ENCODE measurements at places on chromosomes 16 and 17.

DNA sequence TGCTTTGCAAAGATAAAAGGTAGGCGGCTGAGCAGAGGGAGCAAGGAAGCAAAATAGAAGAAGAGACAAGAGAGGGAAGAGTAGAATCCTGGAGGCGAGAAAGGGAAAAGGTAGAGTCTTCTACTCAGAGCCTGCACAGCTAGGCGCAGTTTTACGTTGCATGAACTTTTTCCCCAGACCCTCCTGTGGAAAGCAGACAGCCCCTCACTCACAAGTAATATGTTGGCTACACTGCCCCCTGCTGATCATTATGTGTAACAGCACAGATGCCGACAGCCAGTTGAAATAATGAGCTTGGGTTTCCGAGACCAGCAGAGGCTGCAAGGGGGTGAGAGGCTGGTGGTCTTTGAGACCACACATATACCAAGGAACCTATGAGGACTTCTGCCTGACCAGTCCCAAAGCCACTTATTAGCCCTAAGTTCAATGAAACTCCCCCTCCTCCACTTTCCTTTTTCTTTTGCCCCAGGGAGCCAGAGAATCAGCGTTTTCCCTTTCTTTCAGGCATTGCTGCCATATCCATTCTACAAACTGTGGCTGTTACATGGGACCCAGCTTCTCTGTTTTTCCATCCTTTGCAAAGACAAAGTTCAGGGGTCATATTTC, 22.5 kb upstream of the CMTR2 start:
- DNase-seq, result peak; percentile 63

GRCh38 chr17:76398523-76399174, 14.2 kb downstream of the SPHK1 start:
- DNase-seq, result no peak

DNA sequence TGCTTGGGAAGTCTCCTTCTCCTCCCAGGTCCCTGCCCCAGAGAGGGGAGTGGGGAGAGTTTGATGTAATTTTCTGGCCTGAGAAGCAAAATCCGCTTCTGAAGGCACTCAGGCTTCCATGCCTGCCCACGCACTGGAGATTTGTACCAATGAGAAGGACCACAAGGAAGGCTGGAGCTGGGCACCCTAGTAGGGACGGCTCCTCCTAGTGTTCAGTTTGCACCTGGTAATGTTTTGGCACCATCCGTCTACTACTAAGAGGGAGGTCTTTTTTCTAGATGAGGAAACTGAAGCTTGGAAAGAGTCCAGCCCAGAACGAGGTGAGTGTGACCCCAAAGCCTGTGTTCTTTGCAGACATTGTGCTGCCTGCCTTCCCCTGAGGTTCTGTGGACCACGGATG, 83.6 kb upstream of the NLRP1 start:
- no peak for DNase-seq

DNA sequence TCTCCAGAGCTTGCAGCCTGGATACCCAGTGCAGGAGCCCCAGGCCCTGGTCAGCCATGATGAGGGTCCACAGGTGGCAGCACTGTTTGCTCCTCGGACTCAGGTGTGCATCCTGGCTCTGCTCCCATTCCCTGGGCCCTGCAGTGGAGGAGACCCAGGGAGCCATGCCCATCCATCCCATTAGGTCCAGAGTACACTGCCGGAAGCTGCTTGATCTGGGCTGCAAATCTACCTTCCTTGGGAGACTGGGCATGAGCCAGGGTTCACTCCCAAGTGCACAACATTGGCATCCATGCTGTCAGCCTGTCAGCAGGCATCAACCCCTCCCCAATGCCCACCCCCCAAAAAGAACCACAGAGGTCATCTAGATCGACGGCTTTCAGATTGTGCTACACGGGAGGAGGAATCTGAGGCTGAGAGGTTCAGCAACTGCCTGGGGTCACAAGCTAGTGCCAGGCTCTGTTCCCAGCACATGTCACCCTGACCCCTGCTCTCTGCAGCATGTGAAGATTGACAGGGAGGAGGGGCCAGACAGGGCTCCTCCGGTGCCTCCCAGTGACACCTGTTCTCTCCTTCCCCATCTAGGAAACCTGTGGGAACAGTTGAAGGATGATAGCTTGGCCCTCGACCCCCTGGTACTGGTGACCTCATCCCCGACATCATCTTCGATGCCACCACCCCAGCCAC, 15.7 kb downstream of the UNC119 start:
- DNase-seq, result no peak

GRCh38 chr17:5788266-5788900, 204.1 kb upstream of the NLRP1 start:
- no peak for DNase-seq

- DNase-seq, result no peak
These were observed 2.3 kb upstream of the DLX3 start for GRCh38 chr17:49997301-49997650.

DNA sequence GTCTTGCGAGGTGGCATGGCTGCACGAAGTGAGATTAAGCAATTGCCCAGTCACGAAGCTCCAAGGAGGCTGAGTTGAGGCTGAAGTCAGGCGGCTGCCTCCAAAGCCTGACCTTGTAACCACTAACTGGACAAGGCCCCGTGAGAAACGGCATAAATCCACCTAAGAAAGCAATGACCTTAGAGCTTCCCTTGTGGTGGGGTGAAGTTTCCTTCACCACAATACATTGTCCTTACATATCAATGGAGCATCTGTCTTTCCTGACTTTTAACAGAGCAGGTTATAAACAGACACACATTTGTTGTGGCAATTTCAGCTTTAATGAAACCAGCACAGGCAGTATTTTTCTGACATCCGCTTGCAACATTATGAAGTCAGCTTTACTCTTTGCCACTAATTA, 2.5 kb upstream of the MED9 start:
- DNase-seq, result no peak

DNA sequence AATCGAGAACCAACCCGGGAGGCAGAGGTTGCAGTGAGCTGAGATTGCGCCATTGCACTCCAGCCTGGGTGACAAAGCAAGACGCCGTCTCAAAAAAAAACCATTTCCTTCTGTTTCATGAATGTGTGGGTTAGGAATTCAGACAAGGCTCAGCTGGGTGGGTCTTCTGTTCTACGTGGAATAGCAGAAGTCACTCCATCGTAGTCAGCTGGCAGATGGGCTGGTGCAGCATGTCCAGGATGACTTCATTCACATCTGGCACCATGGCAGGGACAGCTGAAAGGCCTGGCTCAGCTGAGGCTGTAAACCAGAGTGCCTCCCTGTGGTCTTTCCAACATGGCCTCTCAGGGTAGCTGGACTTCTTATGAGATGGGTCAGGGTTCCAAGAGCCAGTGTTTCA, 89.0 kb downstream of the C17orf67 start:
- DNase-seq, result no peak

GRCh38 chr17:77497578-77497934, 356.8 kb downstream of the SEC14L1 start:
- no peak for DNase-seq

- DNase-seq, result no peak
These were observed 3.1 kb downstream of the ADAD2 start for GRCh38 chr16:84194018-84194417.

DNA sequence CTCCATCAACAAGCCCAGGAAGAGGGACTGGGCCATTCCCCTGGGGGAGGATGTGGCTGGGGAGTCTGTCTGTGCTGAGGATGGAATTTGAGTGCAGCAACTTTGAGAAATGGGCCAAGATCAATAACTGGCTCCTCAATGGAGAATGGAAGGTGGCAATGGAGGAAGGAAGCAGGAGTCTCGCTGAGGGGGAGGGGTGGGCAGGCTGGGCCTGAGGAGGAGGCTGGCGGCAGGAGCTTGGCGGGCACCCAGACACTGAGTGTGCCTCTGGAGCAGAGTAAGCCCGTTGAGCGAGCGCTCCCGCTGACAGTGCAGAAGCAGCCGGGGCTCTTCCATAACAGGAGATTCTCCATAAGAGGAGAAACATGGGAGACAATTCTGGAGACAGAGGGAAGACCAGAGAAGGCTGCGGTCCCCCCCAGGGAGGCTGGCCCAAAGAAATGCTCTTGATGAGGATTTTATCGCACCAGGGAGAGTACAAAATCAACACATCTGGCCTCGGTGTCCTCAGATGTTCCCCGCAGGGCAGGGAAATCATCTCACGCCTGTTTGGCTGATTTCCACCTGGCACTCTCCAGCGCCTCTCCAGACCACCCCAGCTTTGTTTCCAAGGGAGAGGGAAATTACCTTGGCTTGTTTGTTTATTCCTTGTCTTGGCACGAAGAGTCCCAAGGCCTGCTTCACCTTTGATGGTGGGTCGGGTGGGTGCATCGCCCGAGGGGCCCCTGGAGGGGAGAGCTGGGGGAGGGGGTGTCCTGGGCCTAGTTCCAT, 2.8 kb upstream of the MMP15 start:
- peak; percentile 20 for DNase-seq

DNA sequence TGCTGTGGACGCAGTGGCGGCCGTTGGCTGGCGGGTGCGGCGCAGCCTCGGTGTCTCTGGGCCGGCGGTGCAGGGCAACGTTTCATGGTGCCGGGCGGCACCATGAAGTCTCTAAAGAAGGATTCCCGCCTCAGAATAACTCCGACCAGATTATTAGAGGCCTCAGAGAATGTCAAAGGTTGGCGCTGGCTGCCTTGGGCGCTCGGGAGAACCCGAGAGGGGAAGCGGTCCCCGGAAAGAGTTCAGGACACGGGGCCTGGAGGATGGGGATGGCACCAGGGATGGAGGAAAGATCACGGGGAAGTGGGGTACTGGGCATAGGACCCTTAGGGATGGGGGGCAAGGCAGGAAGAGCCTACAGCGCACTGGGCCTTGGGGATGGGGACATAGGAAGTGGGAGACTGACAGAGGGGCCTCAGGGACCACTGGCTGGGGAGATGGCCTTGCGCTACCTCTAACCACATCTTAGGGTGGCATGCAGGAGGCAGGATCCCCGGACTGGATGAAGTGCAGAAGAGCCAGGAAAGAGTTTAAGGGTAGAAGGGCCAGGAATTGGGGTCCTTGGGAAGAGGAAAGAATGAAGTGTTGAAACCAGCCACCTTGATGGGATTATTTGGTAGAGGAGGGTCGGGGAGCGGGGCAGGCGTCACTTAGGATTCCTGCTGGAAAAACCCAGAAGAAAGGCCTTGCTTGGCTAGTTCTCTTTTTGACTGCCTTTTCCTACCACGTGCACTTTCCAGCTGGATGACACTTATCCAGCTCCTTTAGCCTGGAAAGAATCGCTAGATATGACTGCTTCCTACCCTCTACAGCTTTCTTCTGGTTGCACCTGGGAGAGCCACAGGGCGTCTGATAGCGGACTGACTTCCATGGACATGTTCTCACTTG, 578 bp downstream of the MYCBPAP start:
- DNase-seq, result no peak

DNA sequence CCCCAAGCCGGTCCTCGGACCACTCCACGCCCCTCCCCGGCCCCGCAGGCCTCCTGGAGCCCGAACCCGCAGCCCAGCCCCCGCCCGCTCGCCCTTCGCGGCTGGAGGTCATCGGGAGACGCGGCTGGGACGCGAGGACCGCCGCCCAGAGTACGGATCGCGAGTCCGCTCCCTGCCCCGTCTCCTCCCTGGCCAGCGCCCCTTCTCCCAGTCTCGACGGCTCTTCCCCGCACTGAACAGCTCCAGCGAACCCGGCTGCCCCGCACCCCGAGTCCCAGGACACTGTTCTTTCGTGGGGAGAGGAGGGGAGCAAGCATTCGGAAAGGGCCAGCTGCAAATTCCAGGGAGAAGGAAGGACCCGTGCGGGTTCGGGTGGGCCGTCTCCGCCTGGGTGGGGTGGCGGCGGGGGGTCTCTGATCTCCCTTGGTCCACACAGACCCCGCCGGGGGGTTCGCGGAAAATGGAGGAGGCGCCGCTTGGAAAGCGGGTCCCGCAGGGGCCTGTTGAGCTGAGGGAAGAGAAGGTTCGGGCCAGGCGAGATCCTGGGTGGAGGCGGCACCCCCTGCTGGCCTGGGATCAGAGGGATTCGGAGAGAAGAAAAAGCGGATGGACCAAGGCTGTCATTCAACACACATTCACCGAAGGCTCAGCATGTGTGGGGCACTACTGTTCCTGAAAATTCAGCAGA, 632 bp upstream of the RTN4RL1 start:
- peak; percentile 35 for DNase-seq

DNA sequence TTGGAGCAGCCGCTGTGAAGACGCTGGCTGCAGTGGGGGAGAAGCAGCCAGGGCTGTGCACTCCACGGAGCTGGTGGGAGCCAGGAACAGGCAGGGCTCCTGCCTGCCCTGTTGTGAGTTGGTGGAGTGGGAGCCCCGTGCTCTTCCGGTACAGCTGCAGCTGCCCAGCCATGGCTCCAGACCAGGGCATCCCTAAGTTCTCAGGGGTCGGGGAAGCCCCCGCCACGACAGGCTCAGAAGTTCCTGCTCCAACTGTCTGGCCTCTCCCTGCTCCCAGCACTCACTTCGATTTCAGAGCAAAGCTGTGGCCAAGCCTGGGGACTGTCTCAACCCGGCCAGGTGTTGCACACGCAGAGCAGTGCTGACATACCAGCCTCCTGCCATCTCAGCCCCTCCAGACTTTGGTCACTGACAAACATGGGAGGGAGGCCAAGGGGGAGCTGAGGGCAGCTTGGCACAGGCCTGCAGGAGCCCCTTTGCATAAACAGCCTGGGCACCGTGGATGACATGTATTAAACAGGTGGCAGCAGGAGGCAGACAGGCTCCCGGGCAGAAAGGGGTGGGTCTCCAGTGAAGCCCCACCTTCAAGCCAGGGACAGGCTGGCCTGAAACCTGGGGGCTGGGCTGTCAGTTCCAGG, 13.9 kb upstream of the KDM8 start:
- DNase-seq, result peak; percentile 70

DNA sequence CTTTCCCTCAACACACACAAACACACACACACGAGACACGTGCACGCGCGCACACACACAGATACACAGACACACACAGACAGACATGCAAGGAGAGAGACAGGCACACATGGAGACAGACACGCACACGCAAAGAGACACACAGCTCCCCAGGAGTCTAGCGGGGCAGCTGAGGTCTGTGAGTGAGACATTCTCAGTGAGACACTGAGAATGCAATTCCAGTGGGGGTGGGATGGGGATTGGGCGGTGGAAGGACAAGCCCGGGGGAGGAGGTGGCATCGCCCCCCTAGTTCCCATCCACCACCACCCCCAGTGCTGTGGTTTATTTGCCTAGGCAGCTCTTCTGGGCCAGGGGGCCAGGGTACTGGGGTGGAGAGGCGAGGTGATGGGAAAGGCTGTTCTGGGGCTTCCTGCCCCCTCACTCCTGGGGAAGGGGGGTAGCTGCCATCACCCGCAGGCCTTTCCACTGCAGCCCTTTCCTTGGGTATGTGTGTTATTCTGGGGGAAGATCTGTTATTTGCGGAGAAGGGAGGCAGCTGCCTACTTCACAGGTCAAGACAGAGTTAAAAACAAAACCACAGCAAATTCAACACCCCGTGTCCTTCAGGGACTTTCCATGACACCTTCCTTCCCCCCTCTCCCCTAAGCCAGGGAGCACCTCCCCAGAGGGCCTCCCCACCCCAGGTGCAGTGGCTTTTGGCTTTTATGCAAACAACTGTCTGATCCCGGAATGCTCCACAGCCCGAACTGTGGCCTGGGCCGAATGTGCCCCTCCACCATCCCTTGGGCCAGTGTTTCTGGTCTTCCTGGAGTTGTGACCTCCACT, 18.0 kb downstream of the GRB7 start:
- DNase-seq, result no peak
